ENCODE measurements at places on chromosomes 2 and 18. TPM values are rescaled to one million over a fixed set of nuclear protein-coding genes. Genes with fewer than 3 reads are reported as not detected.

DNA sequence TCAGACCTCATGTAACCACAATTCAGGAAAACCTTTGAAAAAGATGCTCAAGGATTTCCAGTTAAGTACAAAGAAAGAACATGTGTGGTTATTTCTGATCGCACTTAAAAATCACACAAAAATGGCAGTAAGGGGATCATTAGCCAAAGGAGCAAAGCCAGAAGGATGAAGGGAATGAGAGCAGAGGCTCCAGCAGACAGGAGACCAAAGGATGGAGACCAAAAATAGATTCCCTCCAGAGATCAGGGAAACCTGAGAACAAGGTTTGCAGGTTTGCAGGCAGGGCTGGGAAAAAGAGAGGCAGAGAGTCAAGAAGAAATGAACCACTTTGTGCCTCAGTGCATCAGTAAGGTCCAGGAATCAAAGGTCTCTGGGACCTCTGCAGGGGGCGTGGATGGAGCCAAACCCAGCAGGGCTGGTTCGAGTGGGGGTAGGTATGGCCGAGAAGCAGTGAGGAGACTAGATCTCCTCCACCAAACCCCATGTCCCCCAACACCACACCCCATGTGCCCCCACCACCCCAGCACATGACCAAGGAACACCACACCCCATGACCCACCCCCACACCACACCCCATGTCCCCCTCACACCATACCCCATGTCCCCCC lies 98.5 kb upstream of the GPC1 start:
- H3K36me3 ChIP-seq, result no peaks in the 10 kb centered on the region
- no peak overlapping the region for H3K27ac ChIP-seq
- DNase-seq, result no peak
- H3K27me3 ChIP-seq, result peaks cover 20% of the 10 kb centered on the region
- H3K4me1 ChIP-seq, result no peaks in the 10 kb centered on the region
- no peak overlapping the region for H3K4me3 ChIP-seq

DNA sequence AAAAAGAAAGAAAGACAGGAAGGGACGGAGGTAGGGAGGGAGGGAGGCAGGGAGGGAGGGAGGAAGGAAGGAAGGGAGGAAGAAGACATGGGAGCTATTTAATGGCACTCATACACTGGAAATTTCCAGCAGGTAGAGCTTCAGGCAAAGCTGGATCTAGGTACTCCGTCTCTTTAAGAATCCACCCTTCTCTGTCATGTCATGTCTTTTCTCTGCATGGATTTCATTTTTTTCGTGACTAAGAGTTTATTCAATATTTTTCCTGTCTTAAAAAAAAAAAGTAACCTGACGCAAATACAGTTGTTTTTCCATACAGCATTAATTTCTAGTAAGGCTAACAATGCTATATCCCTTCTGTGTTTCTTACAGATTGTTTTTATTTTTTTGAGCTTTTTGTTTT lies 56.3 kb upstream of the MCFD2 start:
- no peaks in the 10 kb centered on the region for H3K27me3 ChIP-seq
- H3K4me3 ChIP-seq, result no peak overlapping the region

HOXD11 gene
- total RNA-seq, result not detected

DNA sequence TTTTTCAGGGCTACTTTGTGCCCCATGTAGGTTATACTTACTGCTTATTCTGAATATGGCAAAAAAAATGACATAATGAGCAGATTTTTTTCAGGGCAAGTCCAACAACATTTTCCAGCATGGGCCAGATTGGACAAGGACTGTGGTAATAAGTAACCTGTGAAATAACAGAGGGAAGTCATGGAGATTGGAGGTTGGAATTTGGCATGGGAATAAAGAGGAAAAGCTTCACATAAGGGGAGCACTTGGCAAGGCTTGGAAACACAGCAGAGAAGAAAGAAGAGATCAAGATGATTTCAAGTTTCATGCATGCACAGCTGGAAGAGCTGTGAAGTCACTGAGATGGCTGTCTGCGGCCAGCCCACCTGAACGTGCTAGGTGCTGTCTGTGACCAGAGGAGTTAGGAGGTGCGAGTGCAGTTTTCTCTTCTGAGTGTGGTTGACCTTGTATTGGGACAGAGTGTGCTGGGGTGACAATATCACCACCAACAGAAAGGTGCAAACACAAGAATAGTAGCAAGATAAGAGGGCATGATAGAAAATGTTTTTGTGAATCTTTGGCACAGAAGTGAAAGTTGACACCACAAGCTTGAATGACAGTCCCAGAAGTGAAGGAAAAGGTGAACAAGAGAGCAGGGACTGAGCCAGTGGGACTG lies 71.1 kb upstream of the DSC1 start:
- H3K27ac ChIP-seq, result no peak overlapping the region
- no peak for DNase-seq
- H3K36me3 ChIP-seq, result no peaks in the 10 kb centered on the region
- no peaks in the 10 kb centered on the region for H3K27me3 ChIP-seq

DNA sequence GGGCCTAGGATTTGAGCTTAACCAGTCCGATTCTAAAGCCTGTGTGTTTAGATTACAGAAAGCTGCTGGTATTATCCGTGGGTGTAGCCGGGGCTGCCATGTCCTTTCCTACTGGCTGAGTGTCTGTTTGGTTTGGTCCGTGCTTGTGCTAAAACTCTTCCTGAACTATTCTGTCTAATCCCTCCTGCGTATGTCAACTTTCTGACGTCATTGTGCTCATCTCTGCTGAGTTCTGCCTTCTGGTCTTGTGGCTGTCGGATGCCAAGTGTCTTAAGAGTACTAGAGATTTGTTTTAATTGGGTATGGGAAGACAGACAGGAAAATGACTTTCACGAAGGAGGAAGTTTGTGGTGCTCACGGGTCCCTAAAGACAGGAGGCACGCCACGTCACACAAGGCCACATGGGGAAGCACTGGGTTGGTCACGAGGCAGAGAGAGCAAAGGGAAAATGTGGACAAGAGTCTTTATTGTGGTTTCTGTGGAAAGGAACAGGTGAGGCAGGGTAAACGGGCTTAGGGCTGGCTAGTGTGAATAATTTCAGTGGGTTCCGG lies 31.8 kb upstream of the NTSR2 start:
- no peaks in the 10 kb centered on the region for H3K27me3 ChIP-seq
- DNase-seq, result peak; percentile 66
- no peaks in the 10 kb centered on the region for H3K36me3 ChIP-seq

CDH19 gene
- not detected for total RNA-seq

GRCh38 chr2:233976087-233976486 lies 58.9 kb downstream of the TRPM8 start:
- no peaks in the 10 kb centered on the region for H3K27me3 ChIP-seq
- no peak overlapping the region for H3K4me3 ChIP-seq
- H3K4me1 ChIP-seq, result peaks cover 10% of the 10 kb centered on the region
- no peaks in the 10 kb centered on the region for H3K36me3 ChIP-seq

DNA sequence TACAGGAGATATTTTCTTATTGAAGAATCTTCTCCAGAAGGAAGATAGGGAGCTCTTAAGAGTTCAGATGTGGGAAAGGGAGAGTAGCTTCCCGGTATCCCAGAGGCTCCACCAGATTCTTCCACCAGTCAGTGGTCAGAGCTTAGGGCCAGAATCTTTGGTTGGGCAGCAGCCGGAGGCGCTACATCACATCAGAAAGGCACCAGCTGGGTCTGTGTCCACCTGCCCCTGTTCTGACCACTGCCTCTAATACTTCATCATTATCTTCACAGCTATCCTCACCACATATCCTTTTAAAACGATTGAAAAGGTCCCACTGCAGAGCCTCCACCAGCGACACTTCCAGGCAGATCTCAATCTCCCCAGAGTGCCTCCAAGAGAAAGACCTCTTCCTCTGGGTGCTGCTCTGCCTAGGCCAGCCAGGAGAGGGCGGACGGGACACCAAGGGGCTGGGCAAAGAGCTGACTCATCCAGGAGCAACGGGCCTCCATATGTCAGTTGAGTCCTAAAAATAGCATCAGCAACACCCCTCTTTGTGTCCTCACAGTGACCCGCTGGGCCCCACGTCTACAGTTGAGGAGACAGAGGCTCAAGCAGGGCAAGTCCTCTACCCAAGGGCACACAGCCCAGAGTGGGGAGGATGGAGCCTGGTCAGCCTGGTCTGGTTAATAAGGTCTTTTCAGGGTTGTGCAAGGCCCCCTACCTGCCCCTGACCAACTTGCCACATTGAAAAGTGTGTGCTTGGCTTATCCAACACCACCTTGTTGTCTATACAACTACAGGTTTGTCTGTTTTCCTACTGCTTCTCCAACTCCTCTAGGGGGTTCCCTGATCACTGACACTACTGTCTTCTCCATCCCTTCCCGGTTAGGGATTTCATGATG lies 81.2 kb downstream of the ADD2 start:
- H3K4me3 ChIP-seq, result no peak overlapping the region
- no peaks in the 10 kb centered on the region for H3K36me3 ChIP-seq

LYG1 gene
- not detected for total RNA-seq

FBXO41 gene
- 0.83 TPM for total RNA-seq

ANKRD30B gene
- not detected for total RNA-seq

PRPF40A gene
- 150 TPM for total RNA-seq

DNA sequence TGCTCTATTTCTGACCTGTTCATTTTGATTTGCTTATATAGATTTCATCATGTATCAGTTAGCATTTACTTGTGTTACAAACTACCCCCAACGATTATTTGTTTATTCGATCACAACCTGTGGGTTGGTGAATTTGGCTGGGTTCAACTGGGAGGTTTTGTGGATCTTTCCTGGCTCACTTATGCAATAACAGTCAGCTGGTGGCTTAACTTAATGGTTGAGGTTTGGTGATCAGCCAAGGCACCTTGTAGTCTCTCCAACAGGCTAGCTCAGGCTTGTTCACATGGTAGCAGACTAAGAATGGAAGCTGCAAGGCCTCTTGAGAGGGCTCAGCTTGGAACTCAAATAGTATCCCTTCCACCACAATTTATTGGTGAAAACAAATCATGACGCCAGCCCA lies 5.4 kb upstream of the PUM2 start:
- H3K36me3 ChIP-seq, result no peaks in the 10 kb centered on the region
- H3K4me3 ChIP-seq, result no peak overlapping the region
- H3K27ac ChIP-seq, result no peak overlapping the region
- peak; percentile 93 for DNase-seq

DNA sequence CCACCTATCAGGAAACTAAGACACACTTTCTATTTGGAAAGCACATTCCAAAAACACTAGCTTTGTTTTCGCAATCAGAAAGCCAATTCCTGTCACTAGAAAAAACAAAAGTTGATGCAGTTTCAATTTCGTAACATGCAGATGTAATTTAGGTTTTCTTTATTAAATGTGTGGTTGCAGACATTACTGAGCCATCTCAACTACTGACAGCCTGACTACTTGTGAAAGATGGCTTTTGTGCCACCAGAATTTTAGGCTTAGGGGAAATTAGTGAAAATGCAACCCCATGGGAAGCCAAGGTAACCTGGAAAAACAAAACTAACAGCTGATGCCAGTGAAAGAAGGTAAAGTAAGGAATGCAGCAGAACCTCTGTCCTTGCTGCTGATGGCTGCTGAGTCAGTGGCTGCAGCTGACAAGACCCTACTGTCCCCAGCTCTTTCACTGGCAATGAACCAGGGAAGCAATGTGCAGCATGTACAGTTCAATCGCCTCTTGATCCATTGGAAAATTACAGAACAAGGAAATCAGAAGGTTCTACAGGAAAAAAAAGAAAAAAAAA lies 34.9 kb downstream of the FEZ2 start:
- peaks cover 24% of the 10 kb centered on the region for H3K4me1 ChIP-seq
- peak overlapping the region; percentile 96 for H3K27ac ChIP-seq
- DNase-seq, result peak; percentile 50
- H3K36me3 ChIP-seq, result peaks cover 14% of the 10 kb centered on the region
- no peak overlapping the region for H3K4me3 ChIP-seq
- no peaks in the 10 kb centered on the region for H3K27me3 ChIP-seq

SDC1 gene
- total RNA-seq, result 22.0 TPM

DNA sequence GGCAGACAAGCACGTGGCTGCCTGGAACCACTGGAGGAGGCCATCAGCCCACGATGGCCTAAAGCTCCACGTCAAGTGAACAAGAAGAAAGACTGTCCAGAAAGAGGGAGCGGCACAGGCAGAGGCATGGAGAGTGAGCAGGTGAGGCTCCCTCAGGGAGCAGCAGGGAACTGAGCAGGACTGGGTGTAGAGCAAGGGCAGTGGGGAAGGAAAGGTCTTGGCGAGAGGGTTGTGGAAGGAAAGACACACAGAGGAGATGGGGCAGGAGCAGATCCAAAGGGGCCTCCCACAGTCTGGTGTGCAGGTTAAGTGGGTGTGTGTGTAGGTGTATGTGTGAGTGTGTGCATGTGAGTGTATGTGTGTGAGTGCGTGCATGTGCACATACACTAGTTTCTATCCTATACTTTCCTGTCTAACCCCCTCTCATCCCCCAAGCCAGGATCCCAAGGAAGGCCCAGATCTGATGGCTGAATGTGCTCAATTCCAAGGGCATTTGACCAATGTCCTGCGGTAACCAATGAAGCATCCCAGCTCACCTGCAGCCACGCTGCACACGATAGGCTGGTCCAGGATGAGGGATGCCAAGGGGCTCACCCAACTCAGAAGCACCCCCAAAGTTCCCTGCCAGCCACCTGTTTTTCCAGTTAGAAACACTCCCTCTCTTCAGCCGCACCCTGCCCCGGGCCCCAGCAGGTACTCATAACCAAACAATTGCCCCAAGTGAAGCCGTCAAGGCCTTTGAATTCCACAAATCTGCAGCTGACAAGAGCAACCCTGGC lies 262.5 kb upstream of the RAB6C start:
- no peaks in the 10 kb centered on the region for H3K4me1 ChIP-seq
- H3K27ac ChIP-seq, result no peak overlapping the region

DNA sequence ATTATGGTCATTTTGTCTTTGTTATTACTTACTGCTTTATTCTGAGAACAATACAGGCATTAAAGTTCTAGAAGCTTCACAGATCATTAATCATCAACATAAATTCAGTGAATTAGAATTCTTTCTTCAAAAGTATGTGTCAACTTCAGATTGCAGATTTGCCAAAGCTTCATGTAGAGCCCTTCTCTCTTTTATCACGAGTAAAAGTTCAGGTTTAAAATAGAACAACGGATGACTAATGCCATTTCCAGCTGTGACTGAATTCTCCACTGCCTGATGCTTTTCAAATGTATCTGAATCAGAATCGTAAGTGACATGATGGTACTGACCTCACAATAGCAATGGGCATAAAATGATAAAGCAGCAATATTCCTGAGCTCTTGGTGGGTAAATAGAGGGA lies 116.0 kb downstream of the ABCA12 start:
- H3K36me3 ChIP-seq, result no peaks in the 10 kb centered on the region
- DNase-seq, result peak; percentile 3
- H3K27ac ChIP-seq, result no peak overlapping the region
- H3K4me1 ChIP-seq, result no peaks in the 10 kb centered on the region
- H3K27me3 ChIP-seq, result no peaks in the 10 kb centered on the region
- no peak overlapping the region for H3K4me3 ChIP-seq

CD8B gene
- not detected for total RNA-seq

ACVR2A gene
- 6.8 TPM for total RNA-seq
